AG09309 (cell line): ENCODE measurements at places on chromosomes 11 and 22.

DNA sequence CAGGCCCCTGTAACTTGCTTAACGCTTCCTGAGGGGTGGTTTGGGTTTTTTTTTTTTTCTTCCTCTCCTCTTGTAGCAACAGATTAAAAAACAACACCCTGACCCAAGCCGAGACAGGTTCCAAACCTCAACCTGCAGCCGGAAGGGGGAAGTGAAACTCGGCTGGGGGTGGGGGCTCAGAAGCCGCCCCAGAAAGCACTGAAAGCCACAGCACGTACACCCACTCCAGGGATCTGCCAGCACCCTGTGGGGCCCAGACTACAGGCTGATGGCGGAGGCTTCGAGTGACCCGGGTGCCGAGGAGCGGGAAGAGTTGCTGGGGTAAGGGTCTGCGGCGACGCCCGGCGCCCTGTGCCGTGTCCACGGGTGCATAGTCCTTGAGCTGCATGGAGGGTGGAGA is at the start of gene LSP1:
Gene LSP1, plus strand, starts transcription at position 208 of the 400 bp plus-strand sequence. Its CDS starts 61 bp downstream, at position 269.
- no peak for DNase-seq

GRCh38 chr11:61514050-61514917 is 5.7 kb downstream of the LRRC10B start:
- DNase-seq = no peak

DNA sequence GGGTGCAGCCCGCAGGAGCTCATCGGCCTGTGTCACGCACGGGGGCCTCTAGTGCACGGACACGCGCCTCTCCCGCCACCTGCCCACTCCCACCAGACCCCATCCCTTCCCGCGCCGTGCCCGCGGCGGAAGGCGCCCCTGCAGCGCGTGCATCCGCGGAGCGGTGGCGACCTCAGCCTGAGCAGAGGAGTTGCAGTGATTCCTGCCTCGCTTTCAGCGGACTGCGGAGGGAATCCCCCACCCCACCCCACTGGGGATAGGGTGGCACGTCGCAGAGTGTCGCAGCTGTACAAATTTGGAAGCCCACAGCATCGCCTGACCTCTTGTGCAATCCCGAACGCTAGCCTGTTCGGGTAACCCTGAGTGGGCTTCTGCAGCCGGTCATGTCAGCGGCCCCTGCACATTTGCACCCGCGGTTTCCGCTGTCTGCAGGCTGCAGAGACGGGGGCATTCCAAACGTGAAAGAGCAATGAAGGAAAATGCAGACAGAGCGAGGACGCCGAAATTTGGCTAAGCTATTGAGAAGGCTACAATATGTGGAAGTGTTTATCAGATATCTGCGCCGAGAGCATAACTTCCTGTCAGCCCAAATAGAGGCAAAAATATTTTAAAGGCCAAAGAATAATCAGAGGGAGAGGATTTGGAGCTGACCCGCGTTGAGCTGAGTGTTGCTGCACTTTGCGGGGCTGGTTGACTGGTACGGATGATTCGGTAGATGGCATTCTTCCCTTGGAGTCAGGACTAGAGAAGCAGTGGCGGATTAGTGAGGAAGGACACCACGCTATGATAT is 617 bp upstream of the ARHGAP20 start:
- DNase-seq = no peak

DNA sequence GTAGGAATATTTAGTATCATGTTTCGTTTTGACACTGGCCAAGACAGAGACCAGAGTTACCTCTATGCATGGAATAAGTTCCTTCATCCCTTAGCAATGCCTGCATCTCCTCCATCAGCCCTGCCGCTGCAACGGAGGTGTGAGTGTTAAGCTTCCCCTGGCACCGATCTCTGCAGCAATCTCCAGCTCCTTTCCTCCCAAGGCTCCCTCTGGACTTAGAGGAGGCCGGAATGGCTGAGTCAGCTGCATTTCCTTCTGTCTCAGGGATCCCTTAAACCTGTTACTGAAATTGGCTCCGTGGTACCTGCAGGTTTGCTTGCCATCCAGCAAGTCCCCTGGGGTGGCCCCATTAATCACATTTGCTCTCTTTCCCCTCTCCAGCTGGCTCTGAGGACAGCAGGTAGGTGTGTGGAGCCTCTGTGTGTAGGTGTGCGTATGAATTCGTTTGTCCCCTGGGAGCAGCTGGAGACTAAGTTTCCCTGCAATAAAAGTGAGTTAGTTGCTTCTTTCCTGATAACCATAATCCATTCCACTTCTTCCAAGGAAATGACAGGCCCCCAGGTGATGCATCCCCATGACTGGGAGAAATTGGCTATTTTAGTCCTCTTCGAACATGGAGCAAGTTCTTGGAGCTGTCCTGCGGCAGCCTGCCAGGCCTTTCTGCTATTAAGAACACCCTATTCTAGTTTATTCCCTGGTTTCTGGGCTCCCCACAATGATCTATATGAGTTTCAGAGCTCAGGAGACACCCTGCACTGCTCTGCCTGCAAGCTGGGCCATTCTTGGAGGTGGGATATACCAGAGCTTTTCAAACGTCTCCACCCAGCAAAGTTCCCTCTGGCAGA is 457.2 kb upstream of the CADM1 start:
- DNase-seq = no peak

DNA sequence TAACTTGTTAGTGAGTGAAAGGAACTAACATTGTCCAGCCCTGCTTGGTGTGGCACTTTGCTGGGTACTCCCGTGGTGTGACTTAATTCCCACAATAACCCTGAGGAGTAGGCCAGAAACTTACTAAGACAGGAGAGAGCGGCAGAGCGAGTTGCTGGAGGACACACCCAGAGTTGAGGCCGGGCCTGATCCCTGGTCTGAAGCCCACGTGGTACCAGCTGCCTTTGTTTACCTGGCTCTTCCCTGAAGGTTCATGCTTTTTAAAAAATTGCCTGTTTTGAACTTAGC is 594 bp downstream of the MPST start:
- DNase-seq = no peak

DNA sequence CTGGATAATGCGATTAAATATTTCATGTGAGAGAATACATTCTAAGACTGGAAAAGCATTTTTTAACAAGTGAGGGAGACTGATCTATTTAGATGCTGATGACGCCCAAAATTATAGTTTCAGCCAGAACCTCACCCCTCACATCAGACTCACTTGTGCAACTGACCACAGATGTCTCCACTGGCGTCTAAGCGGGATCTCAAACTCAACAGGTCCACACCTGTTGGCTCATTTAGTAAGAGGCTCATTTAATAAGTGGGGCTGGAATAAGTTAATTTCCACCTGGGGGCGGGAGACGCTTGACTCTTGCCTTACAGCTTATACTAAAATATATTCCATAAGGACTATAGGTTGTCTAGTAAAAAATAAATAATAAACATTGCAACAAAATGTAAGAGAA is 47.5 kb downstream of the MORC2 start:
- DNase-seq = no peak

DNA sequence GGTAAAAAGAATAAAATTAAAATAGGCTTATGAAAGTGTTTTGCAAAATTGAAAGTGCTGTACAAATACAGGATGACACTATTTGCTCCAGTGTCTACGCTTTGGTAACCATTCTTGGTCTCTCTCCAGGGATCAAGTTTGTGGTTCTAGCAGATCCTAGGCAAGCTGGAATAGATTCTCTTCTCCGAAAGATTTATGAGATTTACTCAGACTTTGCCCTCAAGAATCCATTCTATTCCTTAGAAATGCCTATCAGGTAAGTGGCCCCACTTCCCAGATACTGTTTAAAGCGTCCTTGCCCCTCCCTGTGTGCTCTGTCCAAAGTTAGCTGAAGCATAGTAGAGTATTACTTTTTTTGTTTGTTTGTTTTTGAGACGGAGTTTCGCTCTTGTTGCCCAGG is 3.1 kb downstream of the TRAPPC4 start:
- DNase-seq = no peak

DNA sequence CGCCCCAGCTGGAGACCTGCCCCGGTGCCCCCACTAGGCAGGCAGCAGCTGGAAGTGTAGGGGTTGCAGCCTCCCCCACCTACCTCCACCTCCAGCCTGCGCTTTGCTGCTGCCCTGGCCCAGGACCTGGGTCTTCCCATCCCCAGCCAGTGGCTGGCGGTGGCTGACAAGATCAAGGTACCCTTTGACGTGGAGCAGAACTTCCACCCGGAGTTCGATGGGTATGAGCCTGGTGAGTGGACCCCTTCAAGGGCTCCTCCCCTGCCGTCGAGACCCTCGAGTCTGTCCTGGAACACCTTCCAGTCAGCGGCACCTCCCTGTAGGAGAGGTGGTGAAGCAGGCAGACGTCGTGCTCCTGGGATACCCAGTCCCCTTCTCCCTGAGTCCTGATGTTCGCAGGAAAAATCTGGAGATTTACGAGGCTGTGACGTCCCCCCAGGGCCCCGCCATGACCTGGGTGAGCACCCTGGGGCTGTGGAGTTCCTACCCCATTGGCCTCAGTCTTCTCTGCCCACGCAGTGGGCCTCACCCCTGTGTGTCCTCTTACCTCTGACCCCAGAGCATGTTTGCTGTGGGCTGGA is 4.4 kb downstream of the PGGHG start:
- no peak for DNase-seq

GRCh38 chr22:43118953-43119458 is 8.5 kb downstream of the BIK start:
- no peak for DNase-seq

DNA sequence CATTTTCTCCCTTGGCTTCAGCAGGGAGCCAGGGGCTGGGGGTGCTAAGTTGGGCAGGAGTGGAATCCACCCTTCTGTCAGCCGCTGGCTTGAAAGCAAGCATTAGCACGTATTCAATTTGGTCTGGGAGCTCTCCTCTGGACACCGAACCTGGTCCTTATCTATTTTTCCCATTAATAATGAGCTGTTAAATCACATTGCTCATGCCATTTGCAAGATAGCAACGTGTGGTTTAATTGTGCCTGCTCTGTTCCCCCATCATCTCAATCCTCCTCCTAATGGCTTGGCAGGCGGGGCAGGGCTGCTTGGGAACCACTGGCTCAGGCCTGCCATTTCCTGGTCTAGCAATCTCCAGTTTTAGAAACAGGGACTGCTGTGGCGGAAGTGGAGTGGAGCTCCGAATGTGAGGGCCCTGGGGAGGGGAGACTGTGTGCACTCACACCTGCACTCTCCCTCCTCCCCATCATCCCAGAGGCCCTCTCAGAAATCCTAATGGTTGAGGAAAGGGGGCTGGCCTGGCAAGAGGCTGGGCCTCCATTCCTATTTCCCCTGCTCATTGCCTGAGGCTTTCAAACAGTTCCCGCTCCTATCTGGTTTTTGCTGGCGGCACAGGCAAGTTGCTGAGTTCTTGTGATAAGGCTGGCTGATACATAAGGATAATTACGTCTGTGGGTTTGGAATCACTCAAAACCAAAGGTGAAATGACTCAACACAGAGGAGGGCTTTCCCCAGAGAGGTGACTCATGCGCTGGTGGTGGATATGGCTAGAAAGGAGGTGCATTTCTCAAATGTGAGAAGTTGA is 201.2 kb upstream of the E2F8 start:
- DNase-seq = peak; percentile 62

- no peak for DNase-seq
These were observed 67.5 kb upstream of the THY1 start for GRCh38 chr11:119490253-119491006.

GRCh38 chr11:13108416-13108815 is 99.3 kb downstream of the RASSF10 start:
- no peak for DNase-seq

GRCh38 chr11:20159466-20160381 is 551 bp downstream of the DBX1 start:
- DNase-seq = no peak

GRCh38 chr11:130118165-130118564 is 41.4 kb upstream of the ST14 start:
- DNase-seq = no peak

DNA sequence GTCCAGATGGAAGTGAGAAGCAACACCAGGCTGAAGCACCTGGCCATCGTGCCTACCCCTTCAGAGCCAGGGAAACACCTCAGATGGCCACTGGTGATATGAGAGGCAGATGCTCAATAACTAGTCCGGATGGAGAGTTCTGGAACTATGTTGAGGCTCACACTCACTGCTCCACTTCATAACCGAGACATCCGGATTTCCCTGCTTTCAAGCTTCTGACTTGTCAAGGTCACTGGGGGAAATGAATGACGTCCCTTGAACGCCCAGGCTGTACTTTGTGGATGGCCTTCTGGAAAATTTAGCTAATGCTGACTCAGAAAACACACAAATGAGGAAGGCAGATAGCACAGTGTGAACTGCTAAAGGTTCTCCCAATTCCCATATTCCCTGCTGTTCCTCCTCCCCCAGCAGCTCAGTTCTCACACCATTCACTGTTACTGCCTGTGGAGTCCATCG is at the start of gene LYVE1:
Gene LYVE1, minus strand, starts transcription at position 180 of the 456 bp plus-strand sequence. Its CDS starts 133 bp downstream, at position 47.
- no peak for DNase-seq

GRCh38 chr11:124769806-124770774 is 8.0 kb upstream of the ESAM start:
- no peak for DNase-seq

DNA sequence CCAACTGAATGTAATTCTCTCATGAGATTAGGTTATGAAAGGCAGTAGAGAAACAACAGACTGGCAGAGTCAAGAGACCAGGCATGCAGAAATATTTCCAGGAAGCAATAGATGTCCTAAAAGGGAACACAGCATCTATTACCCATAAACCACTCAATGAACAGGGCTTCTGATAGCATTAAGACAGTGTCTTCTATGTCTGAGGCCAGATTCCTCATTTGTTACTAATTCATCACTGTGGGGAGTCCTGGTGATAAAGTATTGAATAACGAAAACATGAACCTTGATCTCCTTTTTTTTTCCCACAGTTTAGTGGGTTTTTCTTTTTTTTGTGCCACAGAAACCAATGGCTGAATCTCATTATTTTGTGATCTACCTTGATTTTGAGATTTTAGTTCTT is 339.0 kb downstream of the METTL15 start:
- DNase-seq = peak; percentile 31

DNA sequence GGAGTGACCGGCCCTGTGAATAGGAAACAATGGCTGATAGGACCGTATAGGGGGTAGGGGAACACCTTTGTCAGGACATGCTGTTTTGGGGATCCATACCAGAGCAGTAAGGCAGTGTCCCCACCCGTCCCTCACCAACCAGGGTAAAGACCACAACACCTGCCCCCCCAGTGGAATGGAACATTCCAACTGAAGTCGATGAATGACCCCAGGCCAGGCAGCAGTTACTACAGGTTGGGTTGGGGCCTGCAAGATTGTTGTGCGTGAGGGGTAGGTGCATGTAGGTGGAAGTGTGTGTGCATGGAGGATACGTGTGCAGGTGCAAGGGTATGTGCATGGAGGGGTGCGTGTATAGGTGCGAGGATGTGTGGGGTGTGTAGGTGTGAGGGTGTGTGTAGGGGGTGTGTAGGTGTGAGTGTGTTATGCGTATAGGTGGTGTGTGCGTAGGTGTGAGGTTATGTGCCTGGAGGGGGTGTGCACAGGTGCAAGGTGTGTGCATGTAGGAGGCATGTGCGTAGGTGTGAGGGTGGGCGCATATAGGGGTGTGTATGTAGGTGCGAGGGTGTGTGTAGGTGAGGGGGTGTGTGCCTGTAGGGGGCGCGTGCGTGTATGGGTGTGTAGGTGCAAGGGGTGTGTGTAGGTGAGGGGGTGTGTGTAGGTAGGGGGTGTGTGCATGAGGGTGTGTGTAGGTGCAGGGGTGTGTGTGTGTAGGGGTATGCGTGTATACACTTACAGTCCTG is 32.9 kb downstream of the PISD start:
- DNase-seq = no peak

- no peak for DNase-seq
These were observed 38.5 kb downstream of the OSBP2 start for GRCh38 chr22:30733181-30733631.
